H7 (cell line): ENCODE measurements at places on chromosomes 1 and 21. TPM values are rescaled to one million over a fixed set of nuclear protein-coding genes. Genes with fewer than 3 reads are reported as not detected.

SH3GLB1 gene
- total RNA-seq, result 20.6 and 28.0 TPM in 2 replicates

DNA sequence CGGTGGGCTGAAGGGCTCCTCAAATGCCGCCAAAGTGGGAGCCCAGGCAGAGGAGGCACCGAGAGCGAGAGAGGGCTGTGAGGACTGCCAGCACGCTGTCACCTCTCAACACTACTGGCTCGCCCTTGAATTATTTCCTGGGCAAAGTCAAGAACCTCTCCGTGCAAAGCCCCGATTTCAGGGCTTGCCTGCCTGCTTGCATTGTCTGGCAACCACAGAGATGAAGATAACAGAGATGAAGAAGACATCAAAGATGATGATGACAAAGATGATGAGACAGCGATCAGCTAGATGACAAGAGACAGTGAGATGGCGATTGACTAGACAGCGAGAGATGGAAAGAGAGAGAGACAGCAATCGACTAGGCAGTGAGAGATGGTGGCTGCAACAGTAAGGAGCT is 976.5 kb downstream of the ADGRL2 start:
- no peak for DNase-seq

DNA sequence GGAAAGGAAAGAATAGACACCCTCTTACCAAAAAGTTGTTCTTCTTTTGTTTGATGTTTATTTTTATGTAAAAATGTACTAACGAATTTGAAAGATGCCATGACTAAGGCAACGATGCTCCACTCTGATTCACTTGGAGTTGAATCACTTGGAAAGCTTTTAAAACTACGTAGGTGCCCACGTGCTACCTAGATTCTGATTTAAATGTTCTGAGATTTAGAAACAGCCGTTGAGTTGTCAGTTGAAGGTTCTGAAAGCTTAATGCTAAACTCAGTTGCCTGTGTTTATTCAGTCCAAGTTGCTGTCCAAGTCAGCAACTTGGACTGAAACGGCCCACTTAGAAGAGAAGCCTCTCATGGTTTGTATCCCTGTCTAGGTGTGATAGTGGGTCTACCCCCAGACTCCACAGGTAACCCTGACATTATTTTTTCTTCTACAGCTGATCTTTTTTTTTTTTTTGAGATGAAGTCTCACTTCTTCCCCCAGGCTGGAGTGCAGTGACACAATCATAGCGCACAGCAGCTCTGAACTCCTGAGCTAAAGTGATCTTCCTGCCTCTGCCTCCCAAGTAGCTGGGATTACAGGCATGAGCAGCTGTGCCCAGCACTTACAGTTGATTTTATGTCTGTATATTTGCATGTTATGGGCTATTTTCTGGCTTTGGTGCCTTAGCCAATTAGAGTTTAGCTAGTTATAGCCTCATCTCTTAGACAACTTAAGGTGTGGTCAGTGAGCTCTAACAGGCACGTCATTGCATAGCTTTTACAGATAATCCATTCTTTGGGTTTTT is 1.4 kb upstream of the VAMP4 start:
- no peak for DNase-seq

DNA sequence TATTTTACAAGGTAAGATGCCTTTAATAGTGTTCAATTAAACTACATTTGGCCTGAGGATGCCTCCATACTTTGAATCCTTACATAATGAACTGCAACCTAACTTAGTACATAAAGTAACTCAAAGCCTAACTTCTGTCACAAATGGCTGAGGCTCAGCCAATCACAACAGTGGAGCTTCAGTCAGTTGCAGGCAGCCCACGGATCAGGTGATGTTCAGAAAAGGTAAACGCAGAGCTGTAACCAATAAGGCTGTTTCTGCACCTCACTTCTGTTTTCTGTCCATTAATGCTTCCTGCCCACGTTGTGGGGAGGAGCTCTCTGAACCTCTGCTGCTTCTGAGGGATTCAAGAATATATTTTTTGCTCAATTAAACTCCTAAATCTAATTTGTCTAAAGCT is 94.8 kb upstream of the KIAA0040 start:
- no peak for DNase-seq

MYBPHL gene
- total RNA-seq, result not detected in 2 replicates

DNA sequence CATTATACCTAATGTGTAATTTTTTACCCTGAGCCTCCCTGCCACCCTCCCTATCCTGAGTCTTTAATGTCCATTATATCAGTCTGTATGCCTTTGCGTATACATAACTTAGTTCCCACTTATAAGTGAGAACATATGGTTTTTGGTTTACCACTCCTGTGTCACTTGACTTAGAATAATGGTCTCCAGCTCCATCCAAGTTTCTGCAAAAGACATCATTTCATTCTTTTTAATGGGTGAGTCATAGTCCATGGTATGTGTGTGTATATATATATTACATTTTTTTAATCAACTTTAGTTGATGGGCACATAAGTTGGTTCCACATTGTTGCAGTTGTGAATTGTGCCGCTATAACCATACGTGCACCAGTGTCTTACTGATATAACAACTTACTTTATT is 477.1 kb upstream of the NEGR1 start:
- DNase-seq, result no peak

GRCh38 chr1:212595787-212596714 is 12.5 kb upstream of the ATF3 start:
- DNase-seq, result peak; percentile 67

GRCh38 chr1:51760872-51761271 is 117.7 kb downstream of the NRDC start:
- no peak for DNase-seq

DNA sequence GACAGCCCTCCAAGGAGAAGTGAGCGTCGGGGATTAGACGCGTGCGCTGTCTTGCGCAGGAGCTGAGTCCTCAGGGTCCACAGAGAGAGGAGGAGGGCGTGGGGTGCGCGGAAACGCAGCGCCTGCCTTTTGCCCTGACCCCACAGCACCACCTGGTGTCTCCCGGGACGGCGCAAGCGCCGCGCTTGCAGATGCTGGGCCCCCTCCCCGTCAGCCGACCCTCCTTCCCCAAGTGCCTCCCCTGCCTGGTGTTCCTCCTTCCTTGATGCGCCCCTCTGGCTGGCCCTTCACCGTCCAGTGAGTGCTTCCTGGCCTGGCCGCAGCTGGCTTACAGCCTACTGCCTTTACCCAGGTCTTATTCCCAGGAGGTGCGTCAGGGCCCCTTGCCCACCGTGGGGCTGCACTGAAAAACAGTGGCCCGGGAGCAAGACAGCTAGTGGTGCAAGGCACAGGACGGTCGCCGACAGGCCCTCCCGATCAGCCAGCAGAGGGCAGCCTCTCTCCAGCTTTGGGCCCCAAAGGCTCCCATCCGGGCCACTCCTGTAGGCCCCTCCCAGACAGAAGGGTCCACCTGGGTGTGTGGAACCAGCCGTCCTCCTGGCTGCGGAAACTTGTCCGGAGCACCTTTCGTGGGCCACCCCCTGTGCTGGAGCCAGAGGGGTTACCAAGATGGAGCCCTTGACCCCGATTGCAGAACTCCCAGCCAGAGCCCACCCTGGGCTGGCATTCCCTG is 12.9 kb upstream of the PHLDA3 start:
- DNase-seq, result peak; percentile 96

DNA sequence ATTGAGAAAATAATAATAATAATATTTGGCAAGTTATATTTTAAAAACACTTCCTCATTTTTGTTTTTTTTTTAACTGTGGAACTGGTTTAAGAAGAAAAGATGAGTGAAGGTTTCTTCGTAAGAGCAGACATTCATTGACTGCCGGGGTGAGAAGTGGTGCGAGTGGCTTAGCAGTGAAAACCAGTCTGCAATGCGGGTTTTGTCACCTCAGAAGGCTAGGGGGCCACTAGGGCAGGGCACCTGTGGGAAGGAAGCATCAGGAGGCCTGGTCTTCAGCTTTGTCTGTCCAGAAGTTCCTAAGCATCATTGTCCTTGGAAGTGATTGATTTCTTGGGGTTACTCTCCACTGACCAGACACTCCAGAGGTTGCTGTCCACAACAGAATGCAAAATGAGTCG is 339.2 kb downstream of the ZNF326 start:
- no peak for DNase-seq

GRCh38 chr1:107640207-107640606 is 324.8 kb downstream of the VAV3 start:
- no peak for DNase-seq

GRCh38 chr1:234770924-234771540 is 161.1 kb upstream of the IRF2BP2 start:
- DNase-seq, result no peak

DNA sequence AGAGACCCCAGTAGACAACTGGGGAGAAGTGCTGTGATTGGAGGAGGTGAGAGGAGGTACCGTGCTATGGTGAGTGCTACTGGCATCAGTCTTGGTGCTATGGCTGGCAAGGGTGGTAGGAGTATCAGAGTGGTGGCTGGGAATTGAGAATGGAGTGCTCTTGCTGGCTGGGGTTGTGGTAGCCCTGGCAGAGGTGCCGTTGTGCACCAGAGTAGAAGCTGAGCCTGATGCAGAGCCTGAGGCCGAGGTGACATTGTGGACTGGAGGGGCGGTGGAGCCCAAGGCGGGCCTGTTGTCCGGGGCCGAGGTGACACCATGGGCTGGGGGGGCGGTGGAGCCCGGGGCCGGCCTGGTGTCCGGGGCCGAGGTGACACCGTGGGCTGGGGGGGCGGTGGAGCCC is 14.6 kb downstream of the TRIM46 start:
- peak; percentile 28 for DNase-seq

RNF207 gene
- total RNA-seq, result 6.8 and 25.3 TPM in 2 replicates

TNFRSF8 gene
- 14.6 and 16.0 TPM in 2 replicates for total RNA-seq

CELA3B gene
- not detected in 2 replicates for total RNA-seq

- no peak for DNase-seq
Observed at GRCh38 chr1:212164095-212164872, 120.9 kb upstream of the PPP2R5A start.

DNA sequence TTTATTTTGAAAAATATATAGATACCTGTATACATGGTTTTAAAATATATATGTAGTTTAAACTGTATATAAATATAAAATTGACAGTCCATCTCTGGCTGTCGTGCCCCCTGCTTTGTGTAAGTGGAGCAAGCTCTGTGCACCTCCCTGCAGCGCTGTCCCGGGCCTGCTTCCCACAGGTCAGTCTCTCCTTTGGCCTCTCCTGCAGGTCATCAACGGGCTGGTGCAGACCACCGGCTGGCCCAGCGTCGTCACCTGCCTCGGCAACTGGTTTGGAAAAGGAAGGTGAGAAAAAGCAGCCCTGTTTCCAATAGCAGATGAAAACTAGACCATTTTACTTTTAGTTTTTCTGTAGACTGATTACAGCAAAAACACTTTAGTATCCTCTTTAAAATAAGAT is 28.5 kb downstream of the SLC37A1 start:
- DNase-seq, result no peak

TMEM82 gene
- total RNA-seq, result 1.00 and 2.2 TPM in 2 replicates

MCM3AP gene
- total RNA-seq, result 84.8 and 112 TPM in 2 replicates

DNA sequence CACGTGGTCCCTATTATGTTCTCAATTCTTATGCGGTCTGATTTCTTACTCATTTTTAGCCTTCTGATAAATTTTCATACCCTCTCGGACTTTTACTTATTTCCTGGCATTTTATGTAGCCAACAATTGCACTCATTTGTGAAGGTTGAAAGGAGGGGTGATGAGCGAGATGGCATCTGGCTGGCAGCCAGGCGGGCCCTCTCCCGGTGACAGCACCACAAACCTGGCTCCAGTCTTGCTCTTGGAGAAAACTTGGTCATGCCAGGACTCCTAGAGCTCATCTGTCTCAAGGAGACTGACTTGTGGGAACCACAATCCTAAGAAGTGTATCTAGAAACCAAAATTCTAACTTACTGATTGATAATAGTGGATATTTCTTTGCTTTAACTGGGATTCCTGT is 14.6 kb upstream of the AHCTF1 start:
- no peak for DNase-seq

DNA sequence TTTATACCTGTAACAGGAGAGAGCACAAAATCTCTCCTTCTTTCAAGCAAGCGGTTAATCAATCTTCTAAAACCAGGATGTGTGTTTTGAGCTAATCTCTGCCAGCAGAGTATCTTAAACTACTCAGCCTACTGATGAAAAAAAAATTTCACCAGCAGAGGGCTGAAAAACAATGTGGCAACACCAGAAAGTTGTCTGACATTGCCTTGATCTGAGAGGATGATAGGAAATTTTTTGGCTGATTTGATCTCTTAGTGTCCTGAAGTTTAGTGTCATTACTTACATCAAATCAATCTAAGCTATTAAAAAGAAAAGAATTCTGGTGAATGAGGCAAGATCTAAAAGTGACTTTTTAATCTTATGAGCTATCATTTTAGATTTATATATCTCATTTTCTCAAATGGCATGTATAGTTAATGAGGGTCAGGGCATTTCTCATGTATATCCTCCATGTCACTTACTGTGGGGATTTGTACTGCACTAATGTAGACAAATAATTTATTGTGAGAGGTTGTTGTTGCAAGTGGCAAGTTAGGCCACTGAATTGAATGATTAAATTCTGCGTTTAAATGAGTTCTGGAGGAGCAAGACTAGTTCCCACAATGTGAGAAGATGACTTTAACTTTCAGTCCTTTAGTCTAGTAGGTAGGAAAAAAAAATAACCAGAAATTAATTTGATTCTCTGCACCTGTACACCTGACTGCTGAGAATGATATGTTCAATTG is 10.9 kb downstream of the ADAMTS1 start:
- DNase-seq, result no peak
